ENCODE measurements at places on chromosomes 2 and 18.

DNA sequence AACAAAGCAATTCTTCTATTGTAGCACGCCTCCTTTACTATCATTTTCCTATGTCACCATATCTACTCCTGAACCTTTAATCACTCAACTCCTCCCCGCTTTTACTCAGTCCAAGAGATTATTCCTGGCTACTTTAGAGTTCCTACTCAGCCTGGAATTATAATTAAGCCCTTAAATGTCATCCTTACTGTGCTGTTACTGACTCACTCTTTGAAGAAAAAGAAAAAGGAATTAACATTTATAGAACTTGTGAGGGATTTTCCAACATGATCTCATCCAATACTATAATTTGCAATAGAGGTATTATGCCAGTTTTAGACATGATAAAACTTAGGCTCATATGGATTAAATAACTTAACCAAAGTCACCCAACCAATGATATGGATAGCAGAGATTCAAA lies 61.7 kb downstream of the CCDC88A start:
- H3K4me1 ChIP-seq: peaks cover 2% of the 10 kb centered on the region
- H3K27ac ChIP-seq: no peak overlapping the region
- H3K4me3 ChIP-seq: no peak overlapping the region
- H3K36me3 ChIP-seq: no peaks in the 10 kb centered on the region
- DNase-seq: no peak

DNA sequence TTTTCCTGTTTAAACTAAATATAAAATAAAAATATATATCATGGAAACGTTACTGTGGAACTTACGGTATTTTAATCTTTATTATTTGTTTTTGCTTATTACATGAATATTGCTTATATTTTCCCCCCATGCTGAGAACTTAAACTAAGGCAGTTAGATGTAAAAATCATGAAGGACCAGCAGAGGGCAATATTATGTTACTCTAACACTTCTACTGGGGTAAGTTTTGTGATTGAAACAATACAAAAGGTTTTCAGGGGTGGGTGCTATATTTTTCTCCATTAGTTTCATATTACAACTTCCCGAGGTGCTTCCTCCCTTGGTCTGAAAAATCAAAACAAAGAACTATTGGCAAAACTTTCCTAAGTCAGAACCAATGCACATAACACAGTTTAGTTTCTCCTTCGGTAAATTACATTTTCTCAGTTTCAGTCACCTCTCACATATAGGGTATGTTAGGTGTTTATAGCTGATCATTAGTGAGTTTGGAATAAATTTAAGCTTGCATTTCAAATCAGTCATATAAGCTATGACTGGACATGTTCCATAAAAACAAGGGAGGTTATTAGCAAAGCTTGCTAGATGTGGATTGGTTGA lies 54.8 kb downstream of the ZNF407 start:
- no peak for DNase-seq
- H3K4me1 ChIP-seq: no peaks in the 10 kb centered on the region
- no peaks in the 10 kb centered on the region for H3K36me3 ChIP-seq
- H3K27ac ChIP-seq: no peak overlapping the region
- no peaks in the 10 kb centered on the region for H3K27me3 ChIP-seq

DNA sequence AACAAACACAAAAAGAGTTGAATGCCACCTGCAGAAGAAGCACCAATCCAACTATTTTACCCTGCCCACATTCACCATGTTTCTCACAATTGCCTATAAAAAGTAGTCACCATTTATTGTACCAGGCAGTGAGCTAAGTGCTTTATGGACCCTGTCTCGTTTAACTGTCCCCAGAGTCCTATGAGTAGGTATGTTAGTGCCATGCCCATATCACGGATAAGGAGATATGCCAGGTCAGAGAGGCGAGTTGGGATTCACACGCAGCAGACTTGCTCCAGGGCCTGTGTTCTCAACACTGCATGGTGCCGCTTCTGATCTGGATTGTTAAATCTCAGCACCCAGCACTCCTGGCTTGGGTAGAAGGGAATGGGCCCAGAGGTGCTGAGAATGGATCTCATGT lies 49.1 kb upstream of the CYP1B1 start:
- DNase-seq: no peak
- no peak overlapping the region for H3K4me3 ChIP-seq
- no peaks in the 10 kb centered on the region for H3K36me3 ChIP-seq
- no peaks in the 10 kb centered on the region for H3K27me3 ChIP-seq

DNA sequence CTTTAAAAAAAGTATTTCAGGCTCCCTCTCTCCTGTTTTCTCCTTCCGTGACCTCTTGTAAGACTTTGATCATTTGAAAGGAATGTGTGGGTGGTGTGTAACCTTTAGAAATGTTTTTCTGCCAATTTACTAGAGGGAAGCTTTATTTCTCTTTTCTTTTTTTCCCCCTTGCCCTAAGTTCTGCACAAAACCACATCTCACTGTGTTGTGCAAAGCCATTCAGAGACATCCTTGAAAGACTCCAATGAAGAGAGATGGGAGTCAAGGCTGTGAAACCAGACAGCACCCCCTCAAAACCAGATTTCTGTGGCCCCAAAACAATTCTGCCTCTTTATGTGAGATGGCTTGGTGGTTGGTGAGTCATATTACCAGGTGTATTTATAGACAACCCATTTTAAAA lies 184.6 kb upstream of the ERBB4 start:
- no peak overlapping the region for H3K4me3 ChIP-seq
- no peaks in the 10 kb centered on the region for H3K4me1 ChIP-seq
- H3K36me3 ChIP-seq: no peaks in the 10 kb centered on the region
- DNase-seq: no peak
- no peak overlapping the region for H3K27ac ChIP-seq

DNA sequence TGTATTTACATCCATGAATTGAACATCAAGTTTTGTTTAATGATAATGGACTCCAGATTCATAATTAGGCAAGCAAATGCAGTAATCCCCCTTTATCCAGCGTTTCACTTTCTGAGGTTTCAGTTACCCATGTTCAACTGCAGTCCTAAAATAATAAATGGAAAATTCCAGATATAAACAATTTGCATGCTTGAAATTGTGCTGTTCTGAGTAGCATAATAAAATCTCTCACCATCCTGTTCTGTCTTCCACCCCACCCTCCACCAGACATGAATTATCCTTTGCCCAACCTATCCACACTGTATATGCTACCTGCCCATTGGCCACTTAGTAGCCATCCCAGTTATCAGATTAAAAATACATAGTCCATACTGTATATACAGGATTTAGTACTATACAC lies 224.5 kb upstream of the CHAC2 start:
- no peaks in the 10 kb centered on the region for H3K27me3 ChIP-seq
- no peak overlapping the region for H3K27ac ChIP-seq
- no peak for DNase-seq
- H3K4me3 ChIP-seq: no peak overlapping the region
- H3K4me1 ChIP-seq: no peaks in the 10 kb centered on the region
- H3K36me3 ChIP-seq: no peaks in the 10 kb centered on the region

DNA sequence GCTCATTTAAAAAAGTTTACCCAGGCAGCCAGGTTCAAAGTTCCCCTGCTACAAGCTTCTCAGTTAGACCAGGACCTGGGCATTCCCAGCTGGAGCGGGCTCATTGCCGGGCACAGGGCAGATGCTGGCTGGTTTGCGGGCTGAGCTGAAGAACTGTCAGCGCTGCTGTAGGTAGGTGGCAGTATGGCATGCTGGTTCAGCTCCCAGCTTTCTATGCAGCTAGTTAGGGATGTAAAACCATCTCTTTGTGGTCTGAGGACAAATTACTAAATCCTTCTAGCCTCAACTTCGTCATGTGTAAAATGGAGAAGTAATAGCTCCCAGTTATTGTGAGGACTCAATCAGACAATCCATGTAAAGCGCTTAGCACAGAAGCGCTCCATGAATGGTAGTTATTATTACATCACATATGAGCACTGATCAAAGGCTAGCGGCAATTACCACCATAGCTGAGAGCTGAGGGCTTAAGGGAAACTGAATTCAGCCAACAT lies 2.4 kb upstream of the LDLRAD4 start:
- H3K4me1 ChIP-seq: no peaks in the 10 kb centered on the region
- no peak overlapping the region for H3K4me3 ChIP-seq
- peak overlapping the region; percentile 48 for H3K27ac ChIP-seq

GRCh38 chr2:176501617-176502016 lies 232.4 kb downstream of the MTX2 start:
- H3K4me3 ChIP-seq: no peak overlapping the region
- H3K36me3 ChIP-seq: no peaks in the 10 kb centered on the region
- no peaks in the 10 kb centered on the region for H3K4me1 ChIP-seq

GRCh38 chr2:27781496-27781895 lies 10.0 kb downstream of the MRPL33 start:
- H3K36me3 ChIP-seq: peaks cover 2% of the 10 kb centered on the region
- DNase-seq: no peak
- no peak overlapping the region for H3K27ac ChIP-seq
- peaks cover 7% of the 10 kb centered on the region for H3K4me1 ChIP-seq
- no peak overlapping the region for H3K4me3 ChIP-seq
